Activated CD4-positive, alpha-beta T cell treated with anti-CD3 and anti-CD28 coated beads, Interleukin-2, amount 50 U/mL, for 1 hour (primary cell): ENCODE measurements at places on chromosomes 11 and 22.

GRCh38 chr11:11798586-11799438, 43.0 kb upstream of the USP47 start:
- DNase-seq: peak; percentile 73

- no peak for DNase-seq
Observed at GRCh38 chr11:45722144-45722543, 56.7 kb upstream of the CHST1 start.

GRCh38 chr11:111735262-111736116, 30.7 kb downstream of the PPP2R1B start:
- no peak for DNase-seq

DNA sequence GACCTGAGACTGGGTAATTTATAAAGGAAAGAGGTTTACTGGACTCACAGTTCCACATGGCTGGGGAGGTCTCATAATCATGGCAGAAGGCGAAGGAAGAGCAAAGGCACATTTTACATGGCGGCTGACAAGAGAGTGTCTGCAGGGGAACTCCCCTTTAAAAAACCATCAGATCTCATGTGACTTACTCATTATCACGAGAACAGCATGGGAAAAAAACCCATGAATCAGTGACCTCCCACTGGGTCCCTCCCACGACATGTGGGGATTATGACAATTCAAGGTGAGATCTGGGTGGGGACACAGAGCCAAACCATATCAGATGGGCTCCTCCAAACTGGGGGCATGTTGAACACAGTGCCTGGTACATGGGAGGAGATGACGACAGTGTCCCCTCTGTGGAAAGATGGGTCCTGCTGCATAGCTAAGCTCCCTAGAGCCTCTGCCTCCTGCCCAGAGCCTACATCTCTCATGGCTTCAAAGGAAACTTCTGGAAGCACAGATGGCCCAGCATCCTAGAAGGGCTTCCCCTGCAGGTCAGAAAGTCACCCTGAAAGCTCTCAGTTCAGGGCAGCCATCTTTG, 46.1 kb downstream of the MYEOV start:
- DNase-seq: no peak

DNA sequence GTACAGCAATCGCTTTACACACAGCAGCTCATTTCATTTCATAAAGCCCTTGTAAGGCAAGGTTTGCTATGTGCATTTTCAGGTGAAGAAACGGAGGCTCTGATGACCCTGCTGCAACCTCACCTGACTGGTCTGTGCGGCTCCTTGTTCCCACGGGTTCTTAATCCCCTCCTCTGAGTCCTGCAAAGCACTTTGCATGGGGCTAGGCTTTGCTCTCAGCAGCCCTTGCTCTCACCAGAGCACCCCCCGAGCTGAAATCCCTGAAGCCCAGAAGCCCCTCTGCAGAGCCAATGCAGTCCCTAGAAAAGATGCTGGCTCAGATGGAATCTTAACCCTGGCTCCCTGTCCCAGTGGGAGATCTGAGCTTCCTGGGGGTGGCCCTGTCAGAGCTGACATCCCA, 11.0 kb upstream of the APOL6 start:
- no peak for DNase-seq

DNA sequence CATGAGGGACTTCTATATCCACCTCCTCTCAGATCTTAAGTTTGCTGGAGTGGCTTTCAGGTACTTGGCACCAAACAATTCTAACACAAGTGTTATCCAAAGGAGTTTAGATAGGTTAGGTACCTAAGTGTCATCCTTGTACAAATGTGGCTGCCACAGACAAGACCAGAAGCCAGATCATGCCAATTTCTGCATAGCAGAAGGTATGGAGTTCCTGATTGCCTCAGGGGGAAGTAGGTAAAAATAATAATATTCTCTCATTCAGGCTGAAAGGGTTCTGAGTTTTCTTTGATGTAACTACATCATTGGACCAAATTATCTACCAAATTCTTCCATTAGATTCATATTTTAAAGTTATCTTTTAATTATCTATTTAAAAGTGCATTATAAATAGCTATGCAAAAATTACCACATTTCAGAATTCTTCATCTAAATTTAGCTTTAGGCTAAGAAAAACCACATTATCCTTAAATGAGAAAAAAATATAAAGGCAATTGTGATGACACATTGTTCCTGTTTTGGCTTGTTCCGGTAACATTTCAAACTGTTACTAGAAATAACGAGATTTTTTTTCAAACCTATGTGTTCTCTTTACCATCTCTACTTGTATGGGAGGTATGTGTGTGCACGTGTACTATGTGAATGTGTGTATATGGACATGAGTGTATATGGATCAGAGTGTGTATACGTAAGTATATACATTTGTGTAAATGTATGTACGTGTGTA, 66.2 kb upstream of the POU2AF2 start:
- no peak for DNase-seq

- no peak for DNase-seq
Observed at GRCh38 chr11:76910620-76911414, 50.1 kb downstream of the ACER3 start.

DNA sequence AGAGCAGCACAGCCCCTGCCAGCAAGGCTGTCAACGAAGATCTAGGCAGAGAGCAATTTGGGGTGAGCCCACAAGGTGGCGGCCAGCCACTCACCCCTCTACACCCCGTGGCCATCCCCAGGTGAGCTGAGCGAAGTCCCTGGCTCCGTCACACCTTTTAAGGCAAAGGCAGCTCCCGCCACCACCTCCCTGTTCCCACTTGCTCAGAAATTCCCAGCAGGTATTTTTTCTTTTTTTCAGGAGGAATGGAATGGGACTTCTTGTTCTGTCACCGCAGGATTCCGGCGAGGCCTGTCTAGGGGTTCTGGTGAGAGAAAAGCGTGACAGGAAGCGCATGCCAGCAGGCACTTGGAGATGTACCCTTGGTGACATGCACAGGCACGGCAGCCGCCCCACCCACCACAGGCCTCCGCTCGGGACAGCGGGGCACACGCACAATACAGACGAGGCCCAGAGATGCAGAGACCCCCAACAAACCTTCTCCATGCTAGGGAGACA, 10.0 kb downstream of the RPL3 start:
- DNase-seq: no peak

- no peak for DNase-seq
Observed at GRCh38 chr11:73240190-73240781, 22.2 kb downstream of the P2RY2 start.

GRCh38 chr11:73393479-73394415, 17.5 kb downstream of the RELT start:
- peak; percentile 66 for DNase-seq

DNA sequence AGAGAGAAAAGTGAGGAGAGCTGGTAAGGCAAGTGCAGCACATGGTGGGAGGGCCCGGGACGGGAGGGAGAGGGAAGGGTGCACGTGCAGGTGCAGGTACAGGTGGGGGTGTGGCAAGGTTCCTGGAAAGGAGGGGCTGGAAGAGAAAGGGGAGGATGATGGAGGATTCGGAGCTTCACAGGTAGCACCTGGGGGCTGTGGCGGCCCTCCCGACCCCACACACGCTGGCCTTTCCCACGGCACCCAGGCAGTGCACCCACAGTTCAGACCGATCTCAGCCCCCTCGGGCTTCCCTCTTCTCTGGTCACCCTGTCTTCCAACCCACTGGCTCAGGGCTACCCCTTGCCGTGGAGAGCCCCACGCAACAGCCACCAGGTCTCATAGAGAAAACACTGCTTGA, 67.4 kb upstream of the A4GALT start:
- no peak for DNase-seq

DNA sequence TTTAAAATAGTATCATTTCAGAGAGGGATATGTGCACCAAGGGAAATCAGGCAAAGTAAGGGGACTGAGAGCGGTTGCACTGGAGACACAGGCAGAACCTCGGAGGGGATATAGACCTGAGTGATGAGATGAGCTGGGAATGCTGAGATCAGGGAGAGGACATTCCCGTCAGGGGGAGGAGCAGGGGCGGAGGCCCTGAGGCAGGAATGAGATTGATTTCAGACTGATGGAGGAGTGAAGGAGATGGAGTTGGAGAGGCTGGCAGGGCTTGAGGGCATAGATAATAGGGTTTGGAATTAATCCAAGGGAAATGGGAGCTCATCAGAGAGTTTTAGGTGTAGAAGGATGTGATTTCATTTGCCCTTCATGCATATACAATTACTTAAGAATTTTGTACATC, 13.2 kb downstream of the CD6 start:
- DNase-seq: no peak
